ENCODE measurements at places on chromosomes 2 and 18.

GRCh38 chr18:50796495-50796894, 23.3 kb downstream of the MRO start:
- DNase-seq = no peak

GRCh38 chr2:162215162-162215561, 28.1 kb downstream of the FAP start:
- no peak for DNase-seq

DNA sequence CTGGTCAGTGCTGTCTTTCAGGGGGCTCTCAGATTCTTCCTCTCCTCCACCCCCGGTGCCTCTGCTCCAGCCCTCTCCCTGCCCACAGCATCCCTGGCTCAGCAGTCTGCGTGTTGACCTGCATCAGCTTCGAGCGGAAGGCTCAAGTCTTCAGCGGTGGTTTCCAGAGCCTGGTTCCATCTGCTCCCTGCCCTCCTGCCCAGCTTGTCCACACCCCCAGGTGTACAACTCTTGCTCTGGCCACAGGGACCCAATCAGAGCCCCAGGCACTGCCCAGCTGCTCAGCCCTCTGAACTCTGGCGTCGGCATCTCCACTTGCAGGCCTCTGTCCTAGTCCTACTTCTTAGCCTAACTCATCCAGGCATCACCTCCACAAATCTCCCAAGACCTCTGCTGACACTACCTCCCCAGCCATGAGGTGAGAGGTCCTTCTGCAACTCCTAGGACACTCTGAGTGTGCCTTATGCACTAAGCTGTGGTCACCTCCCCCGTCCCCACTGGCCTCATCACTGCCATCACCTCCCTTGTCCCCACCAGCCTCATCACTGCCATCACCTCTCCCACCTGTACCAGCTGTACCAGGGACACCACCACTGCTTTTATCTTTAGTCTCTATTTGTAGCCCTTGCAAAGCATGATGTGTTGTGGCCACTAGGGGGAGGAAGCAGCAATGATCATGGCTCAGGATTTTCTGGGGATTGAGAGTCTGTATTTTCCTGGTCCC, 60.9 kb downstream of the EDAR start:
- DNase-seq = peak; percentile 38

- DNase-seq = peak; percentile 34
Observed at GRCh38 chr2:101387151-101387834, at the start of gene CREG2. TSS of gene CREG2 (minus strand) at chr2:101387503. CDS start at chr2:101387457, 46 bp downstream.

GRCh38 chr2:8094526-8094925, 587.3 kb upstream of the ID2 start:
- peak; percentile 59 for DNase-seq

Measured in fibroblast of skin of right quadriceps (primary cell).